ENCODE measurements at places on chromosomes 1 and 21.

GRCh38 chr1:155198547-155198906 lies 9.2 kb downstream of the THBS3 start:
- no peak for DNase-seq

- DNase-seq = no peak
These were observed 32.3 kb downstream of the PABPC4 start for GRCh38 chr1:39544327-39544726.

- no peak for DNase-seq
These were observed 34.6 kb downstream of the COQ8A start for GRCh38 chr1:226974544-226975258.

DNA sequence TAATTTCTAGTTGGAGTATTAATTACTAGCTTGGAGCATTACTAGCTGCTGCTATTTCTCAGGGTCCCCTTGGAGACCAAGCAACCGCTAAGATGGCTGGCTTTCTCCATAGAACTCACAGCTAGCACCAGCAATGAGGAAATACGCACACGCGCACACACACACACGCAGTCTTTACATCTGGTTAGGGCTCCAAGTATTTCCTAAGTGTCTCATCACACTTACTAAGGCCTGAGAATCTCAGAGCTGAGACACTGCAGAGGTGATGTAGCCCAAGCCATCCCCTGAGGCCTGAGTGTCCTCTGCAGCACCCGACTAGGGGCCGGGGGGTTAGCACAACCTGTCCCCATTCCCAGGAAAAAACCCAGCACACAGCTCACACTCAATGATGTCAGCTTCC lies 42.5 kb downstream of the ITPKB start:
- DNase-seq = no peak

DNA sequence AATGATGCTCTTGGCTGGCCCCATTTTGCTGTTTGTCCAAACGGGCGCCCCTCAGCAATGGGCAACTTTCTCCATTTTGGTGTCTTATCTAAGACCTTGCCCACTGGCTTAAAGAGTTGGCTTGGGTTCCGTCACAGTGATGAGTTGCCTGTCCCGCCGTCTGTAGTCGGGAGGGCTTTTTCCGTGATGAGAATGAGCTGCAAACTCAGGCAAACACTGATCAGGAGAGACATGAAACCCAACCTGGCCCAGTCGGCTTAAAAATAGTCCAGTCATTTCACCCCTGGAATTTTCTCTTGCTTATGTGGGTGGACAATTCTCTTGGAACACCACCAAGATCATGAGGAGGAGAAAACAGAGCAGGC lies 79.3 kb downstream of the ST6GALNAC3 start:
- DNase-seq = no peak

DNA sequence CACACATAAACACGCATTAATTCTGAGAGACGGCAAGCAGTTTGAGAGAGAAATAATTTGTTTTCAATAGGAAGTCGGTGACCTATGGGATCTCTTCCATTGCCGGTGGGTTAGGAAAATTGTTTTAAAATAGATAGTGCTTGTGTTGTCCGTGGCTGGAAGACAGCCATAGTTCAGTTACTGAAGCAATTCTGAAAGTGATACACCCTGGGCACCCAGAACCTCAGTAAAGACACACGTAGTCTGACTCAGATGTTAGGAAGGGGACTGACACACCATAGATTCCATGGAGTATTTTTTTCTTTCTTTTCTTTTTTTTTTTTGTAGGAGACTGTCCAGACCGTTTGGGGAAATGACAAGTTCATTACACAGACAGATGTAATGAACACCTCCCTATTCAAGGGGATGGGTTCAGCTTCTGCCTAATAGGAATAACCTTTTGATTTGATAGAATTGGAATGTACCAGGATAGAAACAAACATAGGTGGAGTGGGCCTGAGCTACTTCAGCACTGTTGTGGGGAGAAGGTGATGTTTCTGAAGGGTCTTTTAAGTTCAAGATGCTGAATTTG lies 1.6 kb downstream of the C1orf21 start:
- peak; percentile 79 for DNase-seq

DNA sequence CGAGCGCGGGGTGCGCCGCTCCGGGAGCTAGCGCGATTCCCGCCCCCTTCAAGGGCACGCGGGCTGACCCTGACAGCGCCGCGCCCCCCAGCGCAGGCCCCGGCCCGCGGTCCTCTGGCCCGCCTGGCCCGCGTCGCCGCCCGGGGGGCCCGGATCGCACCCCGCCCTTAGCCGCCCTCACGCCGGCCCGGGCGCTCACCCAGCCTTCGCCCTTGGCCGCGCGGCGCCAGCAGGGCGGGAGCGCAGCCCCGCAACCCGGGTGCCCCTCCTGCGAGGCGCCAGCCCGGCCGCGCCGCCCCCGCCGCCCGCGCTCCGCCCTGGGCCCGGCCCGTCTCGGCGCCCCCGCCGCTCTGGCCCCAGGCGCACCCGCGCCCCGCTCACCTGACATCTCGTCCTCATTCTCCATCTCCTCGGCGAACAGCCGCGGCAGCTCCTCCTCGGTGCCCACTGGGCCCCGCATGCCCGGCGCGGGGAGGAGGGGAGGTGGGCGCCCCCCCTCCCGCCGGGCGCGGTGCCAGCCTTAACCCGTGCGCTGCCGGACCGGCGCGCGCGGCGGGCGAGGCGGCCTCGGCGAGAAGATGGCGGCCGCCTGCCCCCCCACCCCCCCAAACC lies 451 bp downstream of the CHD5 start:
- DNase-seq = no peak

- DNase-seq = peak; percentile 36
These were observed 139.4 kb upstream of the KIAA1614 start for GRCh38 chr1:180773210-180773865.

GRCh38 chr1:219373616-219373935 lies 199.9 kb downstream of the LYPLAL1 start:
- DNase-seq = no peak

GRCh38 chr1:109906160-109906838 lies 4.3 kb upstream of the CSF1 start:
- no peak for DNase-seq

- no peak for DNase-seq
These were observed 53.6 kb upstream of the ARTN start for GRCh38 chr1:43879996-43880395.

- no peak for DNase-seq
These were observed 74.2 kb upstream of the LRRC8D start for GRCh38 chr1:89746424-89747149.
